ENCODE measurements at places on chromosomes 5 and 9. TPM values are rescaled to one million over a fixed set of nuclear protein-coding genes. Genes with fewer than 3 reads are reported as not detected.

DNA sequence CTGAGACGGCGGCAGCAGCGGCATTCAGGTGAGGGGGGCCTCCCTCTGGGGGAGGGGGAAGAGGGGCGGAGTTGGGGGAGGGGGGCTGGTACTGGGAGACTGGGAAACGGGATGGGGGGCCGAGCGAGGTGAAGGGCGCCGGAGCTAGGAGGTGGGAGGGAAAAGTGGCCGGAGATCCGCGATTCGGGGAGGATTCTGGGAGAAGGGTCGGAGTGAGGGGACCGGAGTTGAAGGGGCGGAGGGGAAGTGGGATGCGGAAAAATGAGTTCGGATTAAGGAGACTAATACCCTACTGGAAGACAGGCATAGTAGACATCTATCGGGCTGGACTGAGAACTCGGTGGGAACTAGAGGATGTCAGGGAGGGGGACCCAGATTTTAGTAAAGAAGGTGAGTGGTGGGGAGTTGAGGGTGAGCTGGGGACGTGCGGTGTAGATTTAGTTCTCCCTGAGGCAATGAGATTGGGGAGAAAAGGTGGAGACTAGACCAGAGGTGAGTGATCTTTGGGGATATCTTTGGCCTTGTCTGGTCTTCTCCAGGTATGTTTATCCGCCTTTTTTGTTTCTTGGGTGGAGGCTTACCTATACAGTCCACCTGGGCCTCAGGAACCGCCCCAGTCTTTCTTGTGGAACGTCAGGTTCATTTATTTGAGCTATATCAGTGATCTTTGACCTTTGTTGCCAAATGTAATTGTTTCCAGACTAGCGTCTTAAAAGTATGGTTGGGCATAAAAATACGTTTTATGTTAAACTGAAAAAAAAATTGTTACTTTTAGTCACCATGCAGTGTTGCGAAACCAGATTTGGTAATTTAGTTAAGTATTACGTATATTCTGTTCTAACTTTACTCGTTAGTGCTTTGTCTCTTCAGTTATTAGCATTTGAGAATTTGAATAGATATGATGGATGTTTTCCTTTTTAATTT, 632 bp downstream of the UBAP1 start:
- DNase-seq = no peak

- no peak for DNase-seq
Observed at GRCh38 chr5:59198365-59198764, 615.5 kb downstream of the RAB3C start.

- no peak for DNase-seq
Observed at GRCh38 chr9:18791074-18791473, 241.9 kb downstream of the SAXO1 start.

DNA sequence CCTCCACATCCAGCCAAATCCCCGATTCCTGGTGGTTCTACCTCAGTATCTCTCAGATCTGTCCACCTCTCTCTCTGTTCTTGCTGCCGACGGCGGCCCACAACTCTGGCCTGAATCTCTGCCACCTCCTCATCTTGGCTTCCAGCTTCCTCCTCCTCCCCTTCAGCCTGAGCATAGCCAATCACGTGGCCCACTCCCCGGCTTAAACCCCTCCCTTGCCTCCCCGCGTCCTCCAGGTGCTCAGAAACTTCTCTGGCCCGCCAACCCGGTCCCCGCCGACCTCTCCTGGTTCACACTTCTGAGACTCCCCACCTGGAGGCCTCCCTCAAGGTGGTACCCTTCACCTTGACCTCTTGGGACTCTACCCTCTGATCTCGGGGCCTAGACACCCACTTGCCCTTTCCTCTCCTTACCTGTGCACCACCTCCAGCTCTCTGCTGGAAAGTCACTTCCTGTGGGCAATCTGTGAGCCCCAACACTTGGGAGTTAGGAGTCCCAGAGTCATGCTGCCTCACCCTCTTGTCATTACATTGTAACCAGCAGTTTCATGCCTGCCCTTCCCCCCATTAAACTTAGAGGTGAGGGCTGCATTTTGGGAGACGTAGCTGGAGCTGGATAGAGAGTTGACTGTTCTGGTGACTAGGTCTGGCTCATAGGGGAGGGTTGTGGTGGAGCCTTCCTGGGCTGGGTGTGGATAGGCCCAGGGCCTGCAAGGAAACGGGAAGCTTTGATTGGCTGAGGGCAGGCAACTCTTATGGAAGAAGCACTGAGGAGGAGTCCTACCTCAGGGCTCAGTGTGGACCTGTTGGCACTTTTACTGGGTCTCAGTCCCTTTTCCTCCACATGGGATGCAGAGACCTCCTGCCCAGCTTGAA, 4.5 kb upstream of the SET start:
- peak; percentile 61 for DNase-seq

DENND4C gene
- total RNA-seq = 11.3 TPM

C5orf52 gene
- not detected for total RNA-seq

LPAR1 gene
- 0.15 TPM for total RNA-seq

DNA sequence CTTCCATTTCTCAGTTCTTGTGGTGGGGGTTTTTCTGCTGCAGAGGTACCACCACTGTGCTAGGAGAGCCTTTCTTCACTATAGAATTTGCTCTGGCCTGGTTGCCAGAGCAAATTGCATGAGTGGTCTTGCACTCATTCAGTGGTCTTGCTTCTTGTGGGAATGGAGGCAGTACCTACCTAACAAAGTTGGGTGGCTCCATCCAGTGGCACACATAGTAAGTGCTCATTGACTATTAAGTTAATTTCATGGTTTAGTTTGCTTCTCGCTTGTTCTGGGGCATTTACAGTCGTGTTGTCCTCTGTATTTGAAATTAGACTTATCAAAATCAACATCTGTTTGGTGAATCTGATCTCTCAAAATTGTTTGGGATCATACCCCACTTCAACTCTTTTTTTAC, 23.0 kb downstream of the SLC28A3 start:
- DNase-seq = no peak

STK32A gene
- total RNA-seq = not detected

- no peak for DNase-seq
Observed at GRCh38 chr5:178196281-178196812, 8.0 kb upstream of the HNRNPAB start.

KCNIP1 gene
- not detected for total RNA-seq

DNA sequence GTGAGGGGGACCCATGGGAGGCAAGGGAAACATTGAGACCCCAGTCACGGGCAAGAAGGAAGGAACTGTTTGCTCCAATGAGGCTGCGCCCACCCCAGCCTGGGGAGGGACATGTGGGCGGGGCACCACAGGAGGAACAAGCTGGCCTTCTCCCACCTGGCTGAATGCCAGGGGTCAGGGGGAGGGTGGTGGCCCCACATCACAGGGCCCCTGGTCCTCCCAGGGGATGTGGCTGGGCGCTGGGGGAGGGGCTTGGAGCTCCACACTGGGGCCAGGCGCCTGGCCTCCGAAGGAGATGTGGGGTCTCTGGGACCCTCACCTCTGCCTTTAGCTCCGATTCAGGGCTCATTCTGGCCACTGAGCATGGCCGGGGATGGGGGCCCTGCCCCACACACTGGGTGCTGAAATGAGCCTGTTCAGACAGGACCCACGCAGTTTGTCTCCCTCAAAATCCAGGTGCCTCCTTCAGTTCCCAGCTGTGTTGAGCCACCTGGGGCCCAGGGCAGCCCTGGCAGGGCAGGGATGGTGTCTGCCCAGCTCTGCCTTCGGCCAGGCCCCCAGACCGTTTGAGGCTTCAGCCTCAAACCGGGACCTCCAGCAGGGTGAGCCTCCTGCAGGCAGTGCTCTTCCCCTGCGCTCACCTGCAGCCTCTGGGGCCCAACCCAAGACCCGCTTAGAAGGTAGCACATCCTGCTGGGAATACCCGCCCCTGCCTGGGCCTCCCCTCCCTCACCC, 33.2 kb upstream of the NOTCH1 start:
- DNase-seq = no peak

SLC6A18 gene
- not detected for total RNA-seq

- DNase-seq = peak; percentile 24
Observed at GRCh38 chr9:2859776-2860379, 16.0 kb upstream of the PUM3 start.

GRCh38 chr9:128828719-128829452, 708 bp downstream of the SPOUT1 start:
- no peak for DNase-seq

DNA sequence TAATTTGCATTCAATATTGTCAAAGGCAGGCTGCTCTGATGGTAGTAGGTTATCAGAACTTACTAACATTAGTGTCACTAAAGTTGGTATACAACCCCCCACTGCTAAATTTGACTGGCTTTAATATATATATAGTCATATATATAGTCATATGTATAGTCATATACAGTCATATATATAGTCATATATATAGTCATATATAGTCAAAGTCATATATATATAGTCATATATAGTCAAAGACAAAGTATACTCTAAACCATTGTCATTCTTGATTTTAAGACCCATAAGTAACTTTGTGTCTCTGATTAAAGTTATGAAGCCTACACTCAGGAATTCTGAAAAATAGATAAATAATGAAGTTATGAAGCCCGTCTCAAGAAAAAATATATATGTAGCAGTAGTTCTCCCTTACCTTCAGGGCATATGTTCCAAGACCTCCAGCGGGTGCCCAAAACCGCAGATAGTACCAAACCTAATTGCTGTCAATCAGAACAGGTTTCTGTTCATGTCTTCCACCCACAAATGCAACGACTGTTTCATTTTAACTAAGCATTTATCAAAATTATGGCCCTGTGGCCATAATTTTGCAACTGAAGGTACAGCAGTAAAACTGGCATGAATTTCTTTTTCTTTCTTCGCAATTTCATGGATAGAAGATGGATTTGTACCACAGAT, 40.1 kb downstream of the TRPM6 start:
- DNase-seq = no peak

GRCh38 chr5:93297116-93297515, 283.9 kb downstream of the NR2F1-AS1 start:
- no peak for DNase-seq

- no peak for DNase-seq
Observed at GRCh38 chr5:83066548-83067110, 10.6 kb downstream of the TMEM167A start.

CNTLN gene
- 0.11 TPM for total RNA-seq

GRCh38 chr5:77418601-77419581, 73.2 kb downstream of the WDR41 start:
- DNase-seq = no peak

DNA sequence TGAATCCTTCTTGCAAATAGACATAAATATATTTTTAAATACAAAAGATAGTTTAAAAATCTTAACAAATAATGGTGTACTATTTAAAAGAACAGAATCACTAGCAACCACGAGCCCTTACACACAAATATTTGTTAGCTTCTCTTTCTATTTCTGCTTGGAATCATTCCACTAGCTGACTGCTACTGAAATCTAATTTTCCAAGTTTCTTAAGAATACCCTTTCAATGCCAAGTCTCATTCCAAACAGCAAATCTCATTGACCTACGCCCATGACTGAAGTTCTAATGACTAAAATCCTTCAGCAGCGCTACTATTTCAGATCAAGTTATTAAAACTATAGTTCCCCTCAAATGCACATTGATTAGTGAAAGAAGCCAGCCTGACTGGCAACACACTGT, 13.2 kb upstream of the PPP1R2B start:
- DNase-seq = no peak

SEMA4D gene
- 248 TPM for total RNA-seq

DNA sequence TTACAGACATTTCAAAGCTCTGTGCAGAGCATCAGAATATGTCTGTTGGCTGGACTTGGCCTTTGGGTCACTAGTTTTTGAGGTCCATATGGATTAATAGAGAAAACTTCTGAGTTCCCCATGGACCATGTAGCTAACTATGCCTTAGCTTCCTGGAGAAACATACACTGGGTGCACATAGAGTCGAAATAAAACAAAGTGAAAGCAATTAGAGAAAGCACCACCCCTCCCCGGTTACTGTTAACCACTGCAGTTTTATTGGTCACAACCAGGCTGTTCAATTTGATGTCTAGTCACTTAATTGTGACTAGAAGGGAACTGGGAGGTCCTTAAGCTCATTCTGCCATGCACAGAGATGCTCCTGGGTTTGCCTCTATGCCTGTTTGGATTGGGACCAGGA, 4.2 kb downstream of the FAM240B start:
- no peak for DNase-seq

GRCh38 chr9:18393340-18394130, 80.4 kb upstream of the ADAMTSL1 start:
- no peak for DNase-seq

DNA sequence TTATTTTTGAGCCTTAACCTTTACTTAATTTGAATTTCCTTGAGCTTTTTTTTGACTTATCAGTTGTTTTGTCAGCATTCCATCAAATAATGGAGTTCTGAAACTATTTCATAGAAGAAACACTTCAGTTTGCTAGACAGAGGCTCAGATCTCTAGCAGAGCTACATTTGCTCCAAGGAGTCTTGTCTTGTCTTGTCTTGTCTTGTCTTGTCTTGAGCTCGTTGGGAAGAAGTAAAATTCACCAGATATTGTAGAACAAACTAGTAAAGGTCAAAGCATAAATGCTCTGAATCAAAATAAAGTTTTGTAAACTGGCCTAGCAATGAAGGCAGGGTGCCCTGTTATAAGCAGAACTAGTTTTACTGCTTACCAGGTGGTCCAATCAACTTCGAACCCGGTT, 33.5 kb downstream of the RAB24 start:
- no peak for DNase-seq

DNA sequence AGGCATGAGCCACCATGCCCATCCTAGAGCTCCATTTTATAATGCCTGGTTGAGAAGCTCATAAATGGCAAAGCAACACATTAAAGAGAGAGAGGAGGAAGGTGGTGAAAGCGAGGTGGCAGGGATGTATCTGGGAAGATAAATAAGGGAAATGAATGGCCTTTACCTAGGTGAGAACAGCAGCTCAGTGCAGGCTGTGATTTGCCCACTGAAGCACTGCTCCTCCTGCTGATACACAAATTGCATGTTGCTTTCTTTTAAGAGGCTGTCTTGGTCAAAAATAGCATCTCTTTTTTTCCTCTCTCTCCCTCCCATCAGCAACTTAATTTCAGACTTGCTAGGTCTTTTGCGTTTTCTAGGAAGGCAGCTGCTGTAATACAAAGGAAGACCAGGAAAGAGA, 258.9 kb downstream of the FAM114A2 start:
- no peak for DNase-seq

DNA sequence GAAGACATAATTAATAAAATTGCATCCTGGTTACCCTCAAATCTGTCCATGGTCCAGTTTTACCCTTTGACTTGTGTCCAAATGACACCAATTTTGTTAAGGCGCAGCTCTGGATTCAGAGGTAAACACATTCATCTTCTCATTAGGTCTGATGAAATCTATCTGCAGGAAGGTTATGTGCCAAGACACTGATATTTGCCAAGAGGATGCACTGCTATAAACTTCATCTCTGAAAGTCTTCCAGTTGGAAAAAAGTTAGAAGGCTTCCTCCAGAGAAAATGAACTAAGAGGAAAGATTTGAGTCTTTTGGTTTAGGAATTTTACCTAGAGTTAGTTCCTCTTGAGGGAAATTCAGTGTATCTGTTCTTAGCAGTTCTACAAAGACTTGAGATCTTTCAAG, 717.8 kb downstream of the DTWD2 start:
- no peak for DNase-seq

GRCh38 chr5:98004463-98004862, 769.0 kb upstream of the RGMB start:
- DNase-seq = no peak

- peak; percentile 84 for DNase-seq
Observed at GRCh38 chr9:136267261-136268111, 21.9 kb upstream of the QSOX2 start.

- DNase-seq = no peak
Observed at GRCh38 chr9:28155671-28156070, 582.4 kb upstream of the C9orf72 start.

ECM2 gene
- total RNA-seq = not detected

Measured in activated T-cell treated with anti-CD3 and anti-CD28 coated beads, Interleukin-2, amount 50 U/mL, for 4 hours (primary cell).